ENCODE measurements at places on chromosomes 2 and 18.

DNA sequence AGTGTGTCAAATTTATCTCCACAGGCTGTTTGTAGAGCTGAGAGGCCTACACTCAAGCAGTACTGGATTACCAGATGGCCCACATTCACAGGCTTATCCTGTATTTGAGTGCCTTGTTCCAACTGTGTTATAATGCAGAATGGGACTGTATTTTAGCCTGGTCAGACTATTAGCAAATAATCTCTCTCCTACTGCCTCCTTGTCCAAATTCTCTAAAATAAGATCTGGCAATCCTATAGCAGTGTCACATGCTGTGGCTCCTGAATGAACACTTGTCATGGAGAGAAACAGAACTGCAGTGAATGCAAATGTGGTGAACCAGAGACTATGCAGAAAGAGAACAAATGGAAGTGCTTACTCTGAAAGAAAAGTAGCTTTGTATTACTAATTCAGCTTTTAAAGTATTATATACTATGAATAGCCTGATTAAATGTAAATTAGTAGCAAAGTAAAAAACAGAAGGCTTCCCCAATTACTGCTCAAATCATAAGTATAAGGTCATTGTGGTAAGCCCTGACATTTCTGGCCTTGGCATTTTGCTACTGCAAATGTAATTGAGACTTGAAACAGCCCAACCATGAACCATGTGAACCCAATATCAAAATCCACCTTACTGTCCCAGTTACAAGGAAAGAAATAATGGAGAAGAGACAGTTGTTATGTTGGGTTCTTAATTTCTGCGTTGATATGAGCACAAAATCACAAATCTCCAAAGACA, 80.0 kb downstream of the MAP4K3 start:
- no peak for DNase-seq

GRCh38 chr2:109233643-109234042, 104.6 kb downstream of the SH3RF3 start:
- no peak for DNase-seq

- DNase-seq: no peak
These were observed 390.4 kb downstream of the SOX11 start for GRCh38 chr2:6082625-6083018.

DNA sequence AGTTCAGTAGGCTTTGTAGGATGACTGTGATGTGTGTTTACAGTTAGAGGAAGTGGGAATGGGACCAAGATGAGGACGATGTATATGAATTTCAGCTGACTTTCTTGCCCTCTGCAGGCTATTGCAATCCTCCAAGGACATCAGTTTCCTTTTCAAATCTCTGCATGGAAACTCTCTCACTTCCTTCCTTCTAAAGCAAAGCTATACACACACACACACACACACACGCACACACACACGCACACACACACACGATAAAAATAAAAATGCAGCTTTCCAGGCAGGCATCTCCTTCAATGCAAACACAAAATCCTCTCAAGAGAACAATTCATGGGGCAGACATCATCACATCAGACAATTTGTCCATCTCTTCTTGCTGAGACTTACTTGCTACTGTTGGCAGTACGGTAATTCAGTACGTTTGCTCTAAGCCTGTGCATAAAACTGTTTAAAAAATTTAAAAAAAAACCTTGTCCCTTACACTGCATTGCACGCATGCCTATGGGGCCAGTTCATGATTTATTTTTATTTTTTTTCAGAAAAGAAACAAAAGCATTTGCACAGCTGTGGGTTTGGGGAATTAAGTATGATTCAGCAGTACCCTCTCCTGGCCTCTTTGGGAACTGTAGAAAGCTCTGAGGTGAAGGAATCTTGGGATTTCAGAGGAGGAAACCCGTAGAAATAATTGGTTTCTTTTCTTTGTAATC, 27.1 kb upstream of the ICOS start:
- no peak for DNase-seq

DNA sequence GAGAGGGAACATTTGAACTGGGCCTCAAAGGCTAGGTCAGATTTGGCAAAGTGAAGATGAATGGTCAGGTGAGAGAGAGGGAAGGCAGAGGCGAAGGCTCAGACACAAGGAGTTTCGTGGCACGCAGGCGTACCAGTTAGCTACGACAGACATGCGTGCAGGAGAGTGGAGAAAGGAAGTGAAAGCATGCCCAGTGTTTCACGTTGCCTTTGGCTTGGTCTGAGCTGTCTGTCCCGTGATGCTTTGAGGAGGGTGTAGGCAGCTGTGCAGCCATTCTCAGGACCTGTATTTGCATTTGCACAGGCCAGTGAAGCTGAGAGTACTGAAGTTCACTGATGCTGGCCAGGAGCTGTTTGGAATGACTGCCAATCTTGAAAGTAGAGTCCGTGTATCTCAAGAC, 69.5 kb downstream of the HNRNPLL start:
- DNase-seq: no peak

GRCh38 chr18:49038423-49038822, 87.7 kb upstream of the SMAD7 start:
- no peak for DNase-seq

DNA sequence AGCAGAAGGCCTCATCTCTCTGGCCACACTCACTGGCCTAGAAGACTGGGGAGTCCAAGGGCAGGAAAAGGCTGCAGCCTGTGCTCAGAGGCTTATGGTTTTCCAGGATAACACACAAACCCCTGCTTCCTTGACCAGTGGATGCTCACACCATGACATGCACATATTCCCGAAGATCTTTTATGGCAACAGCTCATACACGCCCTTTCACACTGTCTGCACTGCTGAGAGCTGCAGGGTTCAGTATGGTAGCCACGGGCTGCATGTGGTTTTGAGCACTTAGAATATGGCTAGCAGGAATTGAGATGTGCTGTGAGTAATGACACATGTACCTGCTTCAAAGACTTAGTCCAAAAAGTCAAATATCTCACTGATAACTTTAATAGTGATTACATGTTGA, 95.8 kb downstream of the VSNL1 start:
- no peak for DNase-seq

DNA sequence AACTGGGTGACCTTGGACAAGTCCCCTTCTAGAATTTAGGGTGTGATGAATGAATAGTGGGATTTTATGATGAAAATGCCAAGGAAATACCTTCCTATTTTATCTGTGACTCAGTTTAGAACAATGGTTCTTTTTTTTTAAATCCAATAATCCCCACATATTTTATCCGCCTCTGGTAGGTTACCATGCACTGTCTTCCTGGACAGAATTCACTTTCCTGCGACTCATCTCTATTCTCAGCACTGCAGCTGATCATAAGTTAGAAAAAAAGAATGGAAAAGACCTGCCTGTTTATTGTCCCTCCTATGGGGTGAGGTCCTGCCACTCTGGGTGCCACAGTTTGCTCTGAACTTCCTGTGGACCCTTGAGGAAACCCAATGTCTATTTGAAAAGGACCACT, 73.1 kb downstream of the IRS1 start:
- no peak for DNase-seq

GRCh38 chr2:191247381-191248057, 2.3 kb downstream of the MYO1B start:
- peak; percentile 46 for DNase-seq
